Stimulated activated CD8-positive, alpha-beta memory T cell treated with anti-CD3 and anti-CD28 coated beads, Interleukin-4, amount 100 ng/mL, for 1 hour (primary cell): ENCODE measurements at places on chromosomes 2 and 18.

GRCh38 chr18:73791081-73791480, 356.6 kb downstream of the FBXO15 start:
- DNase-seq: no peak

- DNase-seq: no peak
These were observed 12.4 kb downstream of the XIRP2 start for GRCh38 chr2:166900700-166901099.

DNA sequence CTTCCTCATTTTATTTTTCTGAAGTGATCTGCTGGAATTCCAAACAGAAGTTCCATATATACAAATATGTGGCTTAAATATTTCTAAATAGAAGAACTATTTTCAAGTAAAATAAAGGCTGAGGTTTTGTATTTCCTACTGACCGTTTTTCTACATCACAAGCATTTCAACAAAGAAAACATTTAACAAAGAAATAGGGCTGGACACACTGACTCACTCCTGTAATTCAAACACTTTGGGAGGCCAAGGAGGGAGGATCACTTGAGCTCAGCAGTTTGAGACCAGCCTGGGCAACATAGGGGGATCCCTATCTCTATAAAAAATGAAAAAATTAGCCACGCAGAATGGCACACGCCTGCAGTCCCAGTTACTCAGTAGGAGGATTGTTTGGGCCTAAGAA, 44.6 kb downstream of the TANK start:
- no peak for DNase-seq

GRCh38 chr2:70557171-70557838, 3.7 kb upstream of the TGFA start:
- no peak for DNase-seq

DNA sequence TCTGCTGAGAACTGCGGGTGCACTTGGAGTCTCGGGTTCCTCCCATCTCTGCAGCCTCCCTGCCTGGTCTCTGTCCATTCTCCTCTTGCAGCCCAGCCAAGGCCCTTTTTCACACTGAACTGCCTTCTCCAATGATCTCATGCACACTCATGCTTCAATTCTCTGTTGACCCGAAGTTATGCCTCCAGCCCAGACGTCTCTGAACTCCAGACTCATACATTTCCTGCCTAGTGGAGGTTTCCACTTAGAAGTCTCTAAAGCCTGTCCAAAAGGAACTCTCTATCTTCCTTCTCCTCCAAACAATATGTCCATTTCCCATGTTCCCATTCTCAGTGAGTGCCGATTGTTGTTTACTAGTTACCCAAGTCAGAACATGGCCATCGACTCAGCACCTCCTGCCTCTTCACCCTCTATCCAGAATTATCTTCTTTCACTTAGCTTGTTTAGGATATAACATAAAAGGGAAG, 155.2 kb downstream of the IRS1 start:
- no peak for DNase-seq

GRCh38 chr18:3867236-3867635, 417.3 kb downstream of the TGIF1 start:
- no peak for DNase-seq

DNA sequence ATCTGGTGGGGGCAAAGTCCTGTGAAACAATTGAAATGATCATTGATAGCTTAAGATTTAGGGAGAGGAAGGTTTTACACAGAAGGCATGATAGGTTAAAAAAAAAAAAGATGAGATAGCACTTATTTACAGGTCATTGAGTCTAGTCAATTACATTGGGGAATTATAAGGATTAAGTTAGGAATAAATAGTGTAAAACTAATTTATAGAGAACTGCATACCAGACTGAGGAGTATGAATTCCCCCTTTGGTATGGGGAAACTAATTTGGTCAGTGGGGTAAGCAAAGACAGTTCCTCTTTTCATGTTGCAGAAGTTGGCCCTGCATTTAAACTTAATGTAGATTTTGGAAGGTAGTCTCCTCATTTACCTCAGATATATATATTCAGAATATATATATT, 10.8 kb downstream of the GLS start:
- no peak for DNase-seq

GRCh38 chr2:36737131-36737750, 40.7 kb downstream of the VIT start:
- DNase-seq: no peak

DNA sequence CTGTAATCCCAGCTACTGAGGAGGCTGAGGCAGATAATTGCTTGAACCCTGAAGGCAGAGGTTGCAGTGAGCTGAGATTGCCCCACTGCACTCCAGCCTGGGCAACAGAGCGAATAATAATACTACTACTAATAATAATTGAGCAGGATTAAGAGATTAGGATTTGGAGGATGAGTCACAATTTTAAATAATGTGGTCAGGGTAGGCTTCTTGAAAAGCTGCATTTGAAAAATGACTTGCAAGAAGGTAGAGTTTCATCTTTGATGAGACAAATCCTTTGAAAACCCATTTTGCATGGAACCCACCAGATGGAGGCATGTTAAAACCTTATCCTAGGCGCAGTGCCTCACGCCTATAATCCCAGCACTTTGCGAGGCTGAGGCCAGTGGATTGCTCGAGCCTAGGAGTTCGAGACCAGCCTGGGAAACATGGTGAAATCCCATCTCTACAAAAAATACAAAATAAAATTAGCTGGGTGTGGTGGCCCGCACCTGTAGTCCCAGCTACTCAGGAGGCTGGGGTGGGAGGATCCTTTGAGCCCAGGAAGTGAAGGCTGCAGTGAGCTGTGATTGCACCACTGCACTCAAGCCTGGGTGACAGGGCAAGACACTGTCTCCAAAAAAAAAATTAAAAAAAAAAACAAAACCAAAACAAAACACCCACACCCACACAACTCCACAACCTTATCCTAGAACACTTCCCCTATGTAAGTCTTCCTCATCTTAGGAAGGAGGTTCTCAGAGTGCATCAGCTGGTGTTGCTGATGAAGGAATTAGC, 3.3 kb upstream of the ATP8B1 start:
- no peak for DNase-seq

- no peak for DNase-seq
These were observed 276.9 kb downstream of the ZNF804A start for GRCh38 chr2:184875212-184875611.

DNA sequence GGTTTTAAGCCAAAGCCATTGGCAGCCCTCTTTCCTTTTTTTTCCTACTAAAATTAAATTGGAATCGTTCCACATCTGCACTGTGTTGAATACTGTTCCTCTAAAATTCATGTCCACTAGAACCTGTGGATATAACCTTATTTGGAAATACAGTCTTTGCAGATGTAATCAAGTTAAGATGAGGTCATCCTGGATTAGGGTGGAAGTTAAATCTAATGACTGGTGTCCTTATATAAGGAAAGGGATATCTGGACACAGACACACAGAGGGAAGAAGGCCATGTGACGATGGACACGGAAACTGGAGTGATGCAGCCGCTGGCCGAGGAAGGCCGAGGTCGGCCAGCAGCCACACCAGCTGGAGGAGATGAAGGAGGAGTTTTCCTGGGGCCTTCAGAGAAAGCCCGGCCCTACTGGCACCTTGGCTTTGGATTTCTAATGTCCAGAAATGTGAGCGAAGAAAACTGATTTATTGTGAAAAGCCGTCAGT, 49.4 kb downstream of the LONRF2 start:
- DNase-seq: no peak

DNA sequence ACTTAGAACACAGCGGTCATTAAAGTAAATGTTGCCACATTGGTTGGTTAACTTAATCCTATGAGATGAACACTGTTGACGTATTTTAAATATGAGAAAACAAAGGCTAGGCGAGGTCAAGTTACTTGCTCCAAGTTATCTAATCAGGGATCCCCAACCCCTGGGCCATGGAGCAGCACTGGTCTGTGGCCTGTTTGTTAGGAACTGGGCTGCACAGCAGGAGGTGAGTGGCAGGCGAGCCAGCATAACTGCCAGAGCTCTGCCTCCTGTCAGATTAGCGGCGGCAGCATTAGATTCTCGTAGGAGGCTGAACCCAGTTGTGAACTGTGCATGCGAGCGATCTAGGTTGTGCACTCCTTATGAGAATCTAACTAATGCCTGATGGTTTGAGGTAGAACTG, 878.9 kb downstream of the CPS1 start:
- no peak for DNase-seq

- no peak for DNase-seq
These were observed 33.7 kb downstream of the SOX11 start for GRCh38 chr2:5725794-5726463.

DNA sequence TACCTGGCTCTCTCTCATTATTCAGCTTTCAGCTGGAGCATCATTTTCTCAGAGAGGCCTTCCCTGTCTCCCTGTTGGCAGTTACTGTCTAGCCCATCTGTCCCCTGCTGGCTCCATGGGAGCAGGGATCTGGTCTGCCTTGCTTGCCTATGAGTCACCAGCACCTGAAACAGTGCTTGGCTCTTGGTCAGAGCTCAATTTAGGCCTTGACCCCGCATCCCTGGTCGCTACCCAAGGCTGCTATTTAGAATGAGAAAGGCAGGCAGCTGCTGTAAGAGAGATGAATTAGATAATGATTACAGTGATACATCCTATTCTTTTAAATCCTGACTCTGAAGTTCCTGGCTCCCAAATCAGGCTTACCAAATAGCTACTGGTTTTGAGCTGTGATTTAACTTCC, 32.9 kb downstream of the KCNE4 start:
- no peak for DNase-seq

DNA sequence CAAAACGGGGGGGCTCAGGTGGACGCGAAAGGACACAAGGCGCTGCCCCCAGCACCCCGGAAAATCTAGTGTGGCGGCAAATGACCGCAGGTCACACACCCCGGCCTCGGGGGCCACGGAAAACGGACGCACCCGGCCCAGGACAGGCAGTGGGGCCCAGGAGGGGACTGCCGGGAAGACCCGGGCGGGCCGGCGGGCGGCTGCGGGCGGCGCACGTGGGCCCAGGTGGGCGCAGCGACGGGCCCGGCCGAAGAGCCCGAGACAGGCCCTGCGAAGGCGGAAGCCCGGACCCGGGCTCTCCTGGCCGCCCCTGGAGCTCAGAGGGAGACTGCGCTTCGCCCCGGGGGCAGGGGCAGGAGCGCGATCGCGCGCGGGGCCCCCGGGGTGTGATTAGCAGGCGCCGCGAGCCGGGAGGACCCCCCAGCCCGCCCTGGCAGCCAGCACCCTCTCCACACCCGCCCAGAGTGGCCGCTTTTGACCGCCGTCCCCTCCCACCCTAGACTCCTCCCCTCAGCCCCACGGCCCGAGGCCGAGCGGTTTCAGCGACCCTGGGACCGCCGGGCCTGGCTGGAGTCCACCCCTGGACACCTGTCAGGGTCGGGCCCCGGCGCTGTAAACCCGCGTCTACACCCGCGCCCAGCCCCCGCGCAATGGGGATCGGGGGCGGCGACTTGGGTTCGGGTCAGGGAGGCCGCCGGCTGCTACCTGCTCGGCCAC, 773 bp downstream of the MBP start:
- DNase-seq: no peak

DNA sequence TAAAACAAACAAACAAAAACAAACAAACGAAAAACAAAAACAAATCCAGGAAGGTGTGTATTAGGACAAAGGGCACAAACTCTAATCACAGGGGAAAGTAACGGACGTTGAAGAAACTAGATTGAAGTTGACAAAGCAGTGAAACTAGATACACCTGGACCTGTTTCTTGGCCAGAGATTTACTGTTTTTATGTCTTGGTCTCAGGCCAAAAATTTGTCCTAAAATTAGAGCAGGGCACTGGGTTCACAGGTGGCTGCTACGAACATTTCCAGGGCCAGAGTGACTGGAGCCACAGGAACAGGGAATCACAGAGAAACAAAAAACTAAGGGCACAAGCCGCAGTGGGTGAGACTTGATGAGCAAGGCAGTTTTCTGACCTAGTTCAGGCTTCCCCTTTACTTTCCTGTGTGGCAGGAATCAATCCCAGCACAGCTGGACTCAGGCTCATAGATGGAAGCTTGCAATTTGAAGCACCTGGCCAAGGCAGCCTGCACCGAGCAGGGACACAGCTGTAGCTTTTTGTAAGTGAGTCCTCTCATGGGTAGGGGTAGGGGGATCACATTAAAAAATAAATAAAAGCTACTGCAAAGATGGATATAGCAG, 329.4 kb downstream of the DLGAP1 start:
- DNase-seq: no peak

DNA sequence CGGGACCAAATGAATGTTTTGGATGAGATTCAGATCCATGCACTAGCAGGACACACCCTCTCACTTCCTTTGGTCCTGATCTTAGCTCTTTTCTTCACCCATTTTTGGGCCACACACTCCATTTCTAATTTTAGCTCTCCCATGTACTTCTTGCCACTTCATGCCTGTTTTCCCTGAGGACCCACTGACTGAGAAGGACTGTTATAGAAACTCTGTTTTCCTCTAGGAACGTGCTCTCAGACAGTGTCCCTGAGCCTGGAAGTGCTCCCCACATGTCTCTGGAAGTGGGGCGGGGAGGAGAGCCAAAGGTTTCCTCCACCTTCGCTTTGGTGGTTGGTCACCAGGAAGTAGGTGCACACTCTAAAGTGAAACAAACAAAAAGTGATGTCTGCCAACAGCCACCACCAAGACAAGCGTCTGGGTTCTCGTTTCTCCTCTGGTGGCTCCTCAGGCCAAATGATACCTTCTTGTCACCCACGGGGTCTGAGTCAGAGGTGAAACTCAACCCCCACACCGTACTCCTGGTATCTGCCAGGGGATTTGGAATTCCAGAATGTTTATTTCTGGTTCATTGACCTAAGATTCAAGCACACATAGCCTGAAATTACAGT, 74.7 kb downstream of the MERTK start:
- DNase-seq: no peak

DNA sequence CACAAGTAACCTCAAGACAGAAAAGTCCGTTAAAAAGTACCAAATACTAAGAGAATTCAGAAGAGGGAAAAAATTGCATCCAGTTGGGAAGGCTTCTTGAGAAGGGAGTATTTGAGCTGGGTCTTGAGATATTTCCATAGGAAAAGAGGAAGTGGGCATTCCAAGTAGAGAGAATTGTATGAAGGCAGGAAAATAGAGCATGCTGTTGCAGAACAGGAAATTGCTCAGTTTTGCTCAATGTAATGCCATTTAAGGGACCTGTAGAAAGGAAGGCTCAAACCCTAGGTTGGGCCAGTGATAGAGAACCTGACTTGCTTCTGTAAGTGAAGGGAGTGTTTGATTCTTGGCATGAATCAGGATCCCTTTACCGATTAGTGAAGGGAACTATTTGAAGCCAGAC, 1.0 kb upstream of the ZC3H8 start:
- no peak for DNase-seq

GRCh38 chr2:34799556-34799955, 1200.5 kb upstream of the FAM98A start:
- no peak for DNase-seq

DNA sequence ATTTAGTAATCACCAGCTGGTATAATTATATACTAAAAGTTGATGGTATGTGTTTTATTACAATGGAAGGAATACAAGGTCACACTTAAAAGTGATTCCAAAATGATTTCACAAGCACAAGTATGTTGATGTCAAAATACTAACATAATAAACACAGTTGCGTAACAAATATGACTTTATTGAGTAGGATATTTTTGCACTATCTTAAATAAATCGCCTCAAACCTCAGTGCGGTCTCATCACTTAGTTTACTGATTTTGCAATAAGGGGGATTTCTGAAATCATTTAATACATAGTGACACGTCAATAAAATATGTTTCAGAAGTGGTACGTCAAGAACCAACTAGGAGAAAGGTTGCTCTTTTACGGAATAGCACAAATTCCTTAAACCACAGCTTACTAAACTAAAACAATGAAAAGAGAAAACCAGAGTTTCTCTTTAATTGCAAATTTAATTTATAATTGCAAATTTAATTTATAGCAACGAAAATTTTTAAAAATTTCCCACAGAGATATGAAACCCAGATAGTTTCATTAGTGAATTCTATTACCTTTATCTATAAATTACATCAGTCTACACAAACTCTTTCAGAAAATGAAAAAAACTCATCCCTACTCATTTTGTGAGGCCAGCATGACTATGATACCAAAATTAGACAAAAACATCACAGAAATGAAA, 304.0 kb upstream of the REG3G start:
- no peak for DNase-seq
